Activated T-cell treated with anti-CD3 and anti-CD28 coated beads for 48 hours (primary cell): ENCODE measurements at places on chromosomes 13 and 19.

DNA sequence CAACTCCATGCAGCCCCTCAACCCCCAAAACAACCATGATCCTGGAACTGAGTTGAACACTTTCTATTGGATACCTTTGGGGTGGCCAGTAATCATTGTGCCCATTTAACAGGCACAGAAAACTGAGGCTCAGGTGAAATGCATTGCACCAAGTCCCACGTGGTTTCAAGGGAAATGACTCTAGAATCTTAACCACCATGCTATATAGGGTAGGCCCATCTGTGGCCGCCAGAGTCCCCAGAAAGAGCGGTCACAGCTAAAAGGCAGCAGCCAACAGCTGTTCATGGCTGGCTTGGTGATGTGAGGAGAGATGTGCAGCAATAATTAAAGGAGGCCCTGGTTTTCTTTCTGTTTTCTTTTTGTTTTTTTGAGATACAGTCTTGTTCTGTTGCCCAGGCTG, 2.6 kb downstream of the CNN1 start:
- DNase-seq, result no peak

- DNase-seq, result no peak
Observed at GRCh38 chr13:46672338-46673090, 119.5 kb downstream of the LRCH1 start.

DNA sequence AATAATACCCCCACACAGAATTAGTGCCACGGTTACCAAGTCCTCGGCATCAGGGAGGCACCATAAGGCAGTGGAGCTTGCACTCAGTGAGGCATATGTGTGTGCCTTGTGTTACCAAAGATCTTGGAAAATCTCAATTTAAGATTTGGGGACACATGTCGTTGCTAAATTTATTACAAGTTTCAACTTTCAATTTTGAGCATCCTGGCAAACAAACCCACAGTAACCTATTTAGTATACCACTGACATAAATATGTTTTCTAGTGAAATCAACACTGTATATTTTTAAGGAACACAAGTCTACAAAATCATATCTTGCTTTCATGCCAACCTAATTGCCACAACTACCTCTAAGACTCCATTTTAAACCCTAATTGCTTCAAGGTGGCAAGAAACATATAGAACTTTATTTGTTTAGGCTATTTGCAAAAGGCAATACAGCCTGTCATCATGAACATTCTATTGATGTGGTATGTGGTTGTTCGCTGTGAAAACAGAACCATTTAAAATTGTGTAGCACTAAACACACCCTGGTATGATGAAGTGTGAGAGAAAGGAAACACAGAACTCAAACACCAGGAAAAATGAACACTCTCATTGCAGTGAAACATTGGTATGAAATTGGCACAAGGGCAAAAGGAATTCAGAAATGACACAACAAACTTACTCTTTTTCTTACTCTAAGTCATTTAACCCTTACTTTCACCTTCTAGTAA, 531.1 kb downstream of the IRS2 start:
- no peak for DNase-seq

GRCh38 chr13:99797691-99798090, 173.9 kb downstream of the ZIC5 start:
- DNase-seq, result no peak

GRCh38 chr13:75897386-75897785, 261.3 kb downstream of the LMO7 start:
- DNase-seq, result no peak

DNA sequence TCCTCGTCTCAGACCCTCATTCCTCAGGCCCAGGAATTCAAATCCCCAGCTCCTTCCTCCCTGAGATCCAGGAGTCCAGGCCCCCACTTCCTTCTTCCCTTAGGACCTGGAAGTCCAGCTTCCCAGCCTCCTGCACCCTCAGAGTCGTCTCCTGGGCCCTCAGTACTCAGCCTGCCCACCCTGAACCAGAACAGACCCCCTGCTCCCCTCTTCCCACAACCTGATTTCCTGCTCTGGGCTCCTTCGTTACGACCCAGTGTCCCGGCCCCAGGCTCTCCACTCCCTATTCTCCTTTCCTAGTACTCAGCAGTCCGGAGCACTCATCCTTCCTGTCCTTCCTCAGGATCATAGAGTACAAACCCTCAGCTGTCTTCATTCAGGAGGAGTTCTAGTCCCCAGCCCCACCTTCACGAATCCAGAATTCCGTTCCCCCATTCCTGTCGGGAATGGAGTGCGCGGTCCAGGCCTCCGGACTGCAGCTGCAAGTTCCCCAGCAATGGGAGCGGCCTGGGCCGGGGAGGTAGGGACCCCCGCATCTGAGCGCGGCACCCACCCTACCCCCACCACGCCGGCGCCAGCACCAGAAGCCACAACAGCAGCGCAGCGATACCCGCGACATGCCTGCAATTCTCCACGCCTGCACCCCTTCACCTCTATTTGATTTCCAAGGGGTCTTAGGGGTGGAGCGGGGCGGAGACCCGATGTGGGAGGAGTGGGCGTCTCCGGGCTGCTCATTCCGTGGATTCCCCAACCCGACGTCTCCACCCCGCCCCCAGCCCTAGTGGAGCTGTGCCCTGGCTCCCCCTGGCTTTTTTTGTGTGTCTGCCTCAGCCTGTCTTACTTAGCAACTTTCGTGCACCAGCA, 12.7 kb downstream of the EGLN2 start:
- no peak for DNase-seq

- no peak for DNase-seq
Observed at GRCh38 chr13:21826214-21827015, 155.5 kb downstream of the FGF9 start.

DNA sequence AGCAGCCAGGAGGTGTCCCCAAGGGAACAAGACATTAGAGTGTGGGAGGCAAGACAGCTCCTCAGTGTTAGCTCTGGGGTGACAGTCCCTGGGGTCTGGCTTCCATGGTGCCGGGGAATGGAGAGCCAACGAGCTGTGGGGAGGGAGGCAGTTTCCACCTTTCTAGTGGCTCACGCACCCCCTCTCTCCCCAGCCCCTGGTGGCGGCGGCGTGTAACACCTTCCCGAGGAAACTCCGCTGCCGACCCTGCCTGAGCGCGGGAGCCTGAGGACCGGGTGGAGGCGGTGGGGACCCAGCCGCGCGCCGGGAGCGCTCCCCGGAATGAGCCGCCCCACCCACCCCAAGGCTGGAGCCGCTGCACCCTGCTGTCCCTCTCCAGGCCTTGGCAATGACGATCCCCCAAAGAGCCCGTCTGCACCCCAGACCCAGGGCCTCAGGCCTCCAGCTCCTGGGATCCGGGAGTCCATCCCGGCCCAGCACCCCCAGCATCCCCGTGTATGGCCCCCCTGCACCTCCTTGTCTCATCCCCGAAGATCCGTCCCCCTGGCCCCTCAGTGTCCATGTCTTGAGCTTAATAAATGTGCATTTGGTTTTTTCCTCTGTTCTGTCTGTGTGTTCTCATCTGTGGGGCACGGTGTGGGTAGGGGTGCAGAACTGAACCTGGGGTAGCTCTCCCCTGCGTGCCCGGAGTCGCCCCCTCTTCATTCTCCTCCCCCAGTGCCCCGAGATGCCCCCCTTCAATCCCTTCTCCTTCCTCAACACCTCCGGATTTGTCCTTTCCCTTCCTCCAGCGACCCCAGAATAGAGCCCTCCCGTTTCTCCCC, 622 bp upstream of the FXYD5 start:
- peak; percentile 77 for DNase-seq

- no peak for DNase-seq
Observed at GRCh38 chr13:91145571-91146205, 201.8 kb upstream of the MIR17HG start.

DNA sequence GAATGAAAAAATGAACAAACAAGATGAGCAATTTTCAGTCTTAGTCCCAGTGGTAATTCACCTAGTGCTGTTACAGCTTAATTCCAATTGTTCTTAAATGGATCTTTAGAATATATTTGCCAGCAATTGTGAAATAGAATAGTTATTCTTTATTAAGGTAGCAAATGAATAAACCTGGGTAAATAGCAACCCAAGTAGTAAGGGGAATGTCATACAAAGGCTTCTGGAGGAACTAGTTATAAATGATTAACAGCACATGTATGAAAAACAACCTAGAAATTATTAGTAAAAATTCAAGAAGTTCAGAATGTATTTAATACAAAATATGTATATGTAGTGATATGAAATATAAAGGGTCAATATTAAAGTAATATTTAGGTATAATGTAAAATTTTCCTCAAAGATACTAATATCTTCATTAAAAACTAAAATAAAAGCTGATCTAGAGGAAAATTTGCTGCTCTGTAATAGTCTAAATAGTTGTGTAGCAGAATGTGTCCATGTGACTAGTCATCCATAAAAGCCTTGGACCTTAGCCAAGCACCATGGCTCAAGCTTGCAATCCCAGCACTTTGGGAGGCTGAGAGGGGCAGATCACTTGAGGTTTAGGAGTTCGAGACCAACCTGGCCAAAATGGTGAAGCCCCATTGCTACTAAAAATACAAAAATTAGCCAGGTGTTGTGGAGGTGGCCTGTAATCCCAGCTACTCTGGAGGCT, 535.9 kb upstream of the ATXN8OS start:
- DNase-seq, result no peak
